ENCODE measurements at places on chromosomes 5 and 9. TPM values are rescaled to one million over a fixed set of nuclear protein-coding genes. Genes with fewer than 3 reads are reported as not detected.

Gene PRR7
- total RNA-seq, result 5.5 TPM

Gene LEAP2
- 1.5 TPM for total RNA-seq

Gene FCN2
- 3.6 TPM for total RNA-seq

Gene PLEKHG4B
- 0.13 TPM for total RNA-seq

Gene ACTL7A
- total RNA-seq, result not detected

Gene PCDHB3
- total RNA-seq, result 3.1 TPM

Gene NNT
- total RNA-seq, result 101 TPM

Gene TMEM174
- total RNA-seq, result 1.1 TPM

Gene SLC36A2
- 1.8 TPM for total RNA-seq
